ENCODE measurements at places on chromosomes 2 and 18.

DNA sequence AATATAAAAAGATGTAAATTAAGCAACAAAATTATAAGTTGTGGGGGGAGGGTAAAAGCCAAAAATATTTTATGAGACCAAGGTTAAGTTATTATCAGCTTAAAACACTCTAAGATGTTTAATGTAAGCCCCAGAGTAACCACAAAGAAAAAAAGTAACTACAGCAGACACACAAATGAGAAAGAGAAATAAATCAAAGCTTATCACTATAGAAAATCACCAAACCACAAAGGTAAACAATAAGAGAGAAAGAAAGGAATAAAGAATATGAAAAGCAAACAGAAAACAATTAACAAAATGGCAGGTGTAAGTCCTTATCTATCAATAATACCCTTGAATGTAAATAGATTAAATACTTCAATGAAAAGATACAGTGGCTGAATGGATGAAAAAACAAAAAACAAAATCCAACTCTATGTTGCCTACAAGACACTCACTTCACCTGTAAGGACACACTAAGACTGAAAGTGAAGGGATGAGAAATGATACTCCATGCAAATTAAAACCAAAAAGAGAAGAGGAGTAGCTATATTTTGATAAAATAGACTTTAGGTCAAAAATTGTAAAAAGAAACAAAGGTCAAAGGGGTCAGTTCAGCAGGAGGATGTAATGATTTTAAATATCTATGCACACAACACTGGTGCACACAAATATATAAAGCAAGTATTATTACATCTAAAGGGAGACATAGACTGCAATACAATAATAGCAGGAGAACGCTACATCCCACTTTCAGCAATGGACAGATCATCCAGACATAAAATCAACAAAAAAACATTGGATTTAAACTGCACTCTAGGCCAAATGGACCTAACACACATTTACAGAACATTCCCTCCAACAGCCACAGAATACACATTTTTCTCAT is 80.7 kb downstream of the PTPN2 start:
- DNase-seq = no peak

GRCh38 chr18:7207366-7207915 is 23.4 kb upstream of the LRRC30 start:
- no peak for DNase-seq

GRCh38 chr18:62201870-62202269 is 14.8 kb downstream of the RELCH start:
- DNase-seq = no peak

DNA sequence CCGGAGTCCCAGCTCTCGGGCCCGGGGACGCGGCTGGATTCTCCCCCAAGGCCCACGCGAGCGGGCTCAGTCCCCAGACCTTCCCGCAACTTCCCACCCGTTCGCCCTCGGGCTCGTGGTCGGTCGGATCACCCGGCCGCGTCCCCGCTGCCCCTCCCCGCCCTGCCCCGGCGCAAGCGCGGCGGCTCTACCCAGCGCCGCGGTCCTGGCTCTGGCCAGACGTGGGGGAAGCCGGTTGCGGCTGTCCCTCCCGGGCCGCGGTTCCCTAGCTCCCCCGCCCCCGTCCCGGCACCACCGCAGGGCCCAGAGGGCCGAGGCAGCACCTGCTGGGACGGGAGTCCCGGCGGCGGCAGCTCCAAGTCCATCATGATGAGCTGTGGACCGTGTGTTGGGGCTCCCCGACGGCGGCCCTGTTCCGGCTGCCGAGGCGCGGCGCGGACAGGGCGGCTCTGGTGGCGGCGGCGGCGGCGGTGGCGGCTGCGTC is 276 bp downstream of the NFE2L2 start:
- no peak for DNase-seq

DNA sequence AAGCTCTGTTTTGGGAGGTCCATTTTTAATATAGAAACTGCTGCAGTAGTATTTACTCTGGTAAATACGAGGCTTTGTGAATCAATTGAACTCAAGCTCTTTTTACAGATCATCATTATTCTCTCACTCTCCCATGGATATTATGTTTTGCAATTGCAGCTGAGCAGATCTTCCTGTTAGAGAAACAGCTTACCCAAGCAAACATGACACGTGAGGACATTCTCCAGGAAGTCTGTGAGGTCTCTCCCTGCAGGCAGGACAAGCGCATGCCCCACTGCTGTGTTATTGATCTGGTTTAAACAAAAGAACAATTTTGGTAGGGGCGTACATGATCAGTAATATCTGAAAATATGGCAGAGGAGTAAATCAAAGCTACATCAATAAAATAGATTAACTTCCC is 72.1 kb downstream of the COL6A3 start:
- DNase-seq = no peak

DNA sequence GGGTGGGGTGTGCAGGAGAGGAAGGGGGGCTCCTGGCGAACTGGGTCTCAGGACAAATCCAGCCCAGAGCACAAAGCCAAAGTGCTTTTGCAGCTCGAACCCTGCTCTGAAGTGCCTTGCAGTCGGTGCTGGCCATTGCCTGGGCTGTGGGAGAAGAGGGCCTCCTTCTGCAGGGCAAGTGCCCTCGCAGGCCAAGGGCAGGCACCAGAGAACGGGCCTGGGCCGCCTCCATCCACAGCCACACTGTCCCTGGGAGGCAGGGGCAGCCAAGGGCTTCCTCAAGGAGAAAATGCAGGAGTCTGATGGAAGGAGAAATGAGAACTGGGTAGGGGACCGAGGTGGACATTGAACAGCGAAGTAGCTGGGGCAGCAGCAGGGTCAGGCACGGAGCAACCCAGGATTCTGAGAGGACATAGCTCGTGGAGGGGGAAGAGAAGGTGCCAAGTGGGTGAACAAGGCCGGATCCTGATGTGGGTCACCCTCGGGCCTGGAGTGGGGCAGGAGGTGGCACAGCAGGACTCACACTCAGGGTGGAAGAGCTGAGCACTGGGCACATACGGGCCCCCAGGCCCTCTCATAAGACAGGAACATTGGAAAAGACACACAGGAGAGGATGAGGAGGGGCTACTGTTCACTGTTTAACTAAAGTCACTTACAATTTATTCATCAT is 312.8 kb upstream of the SALL3 start:
- DNase-seq = no peak

DNA sequence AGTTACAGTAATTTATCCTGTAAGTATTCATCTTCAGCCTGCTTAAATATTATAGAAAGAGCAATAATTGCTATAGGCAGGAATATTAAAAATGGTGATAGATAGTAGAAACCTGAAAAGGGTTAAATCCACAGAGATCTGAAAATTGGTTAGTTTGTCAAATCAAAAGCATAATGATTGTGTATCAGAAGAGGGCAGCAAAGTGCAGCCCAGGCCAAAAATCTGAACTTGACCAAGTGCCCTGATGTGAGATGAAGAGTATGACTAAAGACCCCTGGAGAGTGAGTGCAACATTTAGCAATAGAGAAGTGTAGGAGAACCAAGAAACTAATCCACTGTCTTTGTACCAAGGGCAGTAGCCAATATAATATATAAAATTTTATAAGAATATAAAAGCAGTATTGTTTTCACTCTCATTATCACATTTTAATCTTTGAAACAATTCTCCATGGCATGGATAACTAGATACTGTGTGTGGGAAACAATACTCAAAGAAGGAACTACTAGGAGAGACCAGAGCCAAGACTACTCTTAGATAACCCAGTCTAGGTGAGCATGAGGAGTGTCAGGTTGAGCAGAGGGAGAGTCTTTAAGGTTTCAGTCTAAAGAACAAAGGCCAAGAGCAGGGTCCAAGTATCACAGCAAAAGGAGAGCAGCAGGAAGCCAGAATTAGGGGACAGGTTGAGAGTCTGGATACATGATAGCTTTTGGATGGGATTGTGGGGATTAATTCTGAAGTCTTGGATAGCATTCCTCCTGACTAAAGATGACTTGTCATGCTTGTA is 148.7 kb downstream of the CALCRL start:
- no peak for DNase-seq

GRCh38 chr2:114550364-114550763 is 107.9 kb downstream of the DPP10 start:
- DNase-seq = no peak

DNA sequence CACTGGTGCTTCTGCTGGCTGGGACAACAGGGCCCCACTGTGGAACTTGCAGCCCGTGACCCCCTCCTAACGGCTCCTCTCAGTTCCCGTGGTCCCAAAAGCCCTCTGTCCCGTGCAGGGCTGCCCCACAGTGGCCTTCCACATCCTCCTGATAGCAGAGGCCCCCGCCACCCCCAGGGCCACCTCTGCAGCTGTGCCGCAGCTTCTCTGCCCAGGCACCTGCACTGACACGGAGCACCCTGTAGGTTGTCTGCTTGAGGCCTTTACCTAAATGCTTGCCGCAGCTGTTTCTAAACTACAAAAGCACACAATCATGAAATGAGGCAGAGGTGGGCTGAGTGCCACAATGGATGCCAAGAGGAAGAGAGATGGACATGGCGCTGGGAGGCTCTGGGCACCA is 13.5 kb upstream of the GRHL1 start:
- no peak for DNase-seq

DNA sequence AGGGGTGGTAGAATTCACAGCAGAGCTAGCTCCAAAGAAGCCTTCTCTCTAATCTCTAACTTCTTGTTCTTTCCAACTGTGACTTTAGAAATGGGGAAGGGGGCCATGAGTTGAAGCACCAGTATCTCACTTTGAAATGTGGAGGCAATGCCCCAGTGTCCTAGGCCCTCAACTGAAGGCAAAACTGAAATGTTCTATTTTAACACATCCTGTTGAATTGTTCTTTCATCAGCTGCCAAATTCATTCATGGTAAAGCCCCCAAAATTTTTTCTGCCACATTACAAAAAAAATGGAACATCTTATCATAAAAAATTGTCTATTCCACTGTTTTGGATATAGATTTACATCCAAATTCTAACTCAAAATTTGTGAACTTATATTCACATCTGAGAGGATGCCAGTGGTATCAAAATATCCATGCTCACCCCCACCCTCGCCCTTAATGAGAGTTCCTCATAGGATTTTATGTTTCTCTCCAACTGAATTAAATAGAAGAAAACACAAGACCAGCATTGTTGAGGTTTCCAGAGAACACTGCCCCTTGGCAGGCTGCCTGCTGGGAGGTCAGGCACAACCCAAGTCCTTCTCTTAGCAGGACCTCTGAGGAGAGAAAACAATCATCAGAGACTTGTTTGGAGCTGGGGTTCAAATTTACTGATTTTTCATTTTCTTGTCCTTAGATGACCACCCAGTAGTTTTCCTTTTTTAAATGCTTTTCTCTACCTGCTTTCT is 147.4 kb upstream of the PGAP1 start:
- DNase-seq = no peak

DNA sequence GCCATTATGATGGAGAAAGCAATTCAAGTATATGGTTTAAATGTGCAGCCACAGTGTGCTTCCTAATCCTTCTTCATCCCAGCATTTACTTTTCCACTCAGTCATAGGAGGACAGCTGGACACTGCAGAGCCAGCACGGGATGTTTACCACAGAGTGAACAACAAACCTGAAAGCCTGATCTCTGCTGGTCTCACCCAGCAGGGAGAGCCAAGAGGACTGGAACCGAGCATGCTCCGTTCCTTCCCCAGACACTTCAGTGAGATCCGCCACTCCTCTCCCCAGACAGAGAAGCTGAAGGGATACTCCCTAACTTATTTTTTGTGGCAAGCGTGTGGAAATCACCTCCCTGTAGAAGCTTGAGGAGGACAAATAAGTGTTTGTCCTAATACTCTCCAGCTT is 23.2 kb upstream of the GORASP2 start:
- DNase-seq = no peak

DNA sequence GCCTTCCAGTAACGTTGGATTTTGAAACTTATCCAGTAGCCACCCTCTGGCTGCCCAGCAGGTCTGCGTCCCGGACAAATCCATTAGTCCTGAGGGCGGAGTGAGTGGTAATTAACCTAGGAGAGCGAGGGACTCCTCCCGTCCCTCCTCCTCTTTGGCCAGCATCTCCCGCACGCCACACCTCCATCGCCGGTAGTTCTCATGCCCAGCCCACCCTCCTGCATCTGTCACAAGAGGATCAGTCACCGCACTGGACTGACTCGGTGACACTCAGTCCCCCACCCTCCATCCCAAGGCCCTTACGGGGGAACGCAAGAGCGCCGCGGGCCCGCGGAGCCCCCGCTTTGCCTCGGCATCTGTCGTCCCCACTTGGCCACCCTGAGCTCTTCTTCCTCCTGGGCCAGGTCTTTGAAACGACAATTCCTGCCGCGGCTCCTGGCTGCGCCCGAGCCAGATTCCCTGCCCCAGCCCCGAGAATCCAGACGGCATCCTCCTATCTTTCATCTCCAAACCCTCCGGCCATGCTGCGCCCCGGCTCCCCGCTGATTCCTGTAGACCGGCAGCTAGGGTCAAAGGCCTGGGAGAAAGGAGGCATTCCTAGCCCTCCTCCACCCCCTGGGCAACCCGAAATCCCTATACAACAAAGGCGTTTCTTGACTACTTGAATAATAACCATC is 77.5 kb downstream of the EIF2AK3 start:
- no peak for DNase-seq

GRCh38 chr2:60822987-60823386 is 58.4 kb upstream of the REL start:
- DNase-seq = no peak

DNA sequence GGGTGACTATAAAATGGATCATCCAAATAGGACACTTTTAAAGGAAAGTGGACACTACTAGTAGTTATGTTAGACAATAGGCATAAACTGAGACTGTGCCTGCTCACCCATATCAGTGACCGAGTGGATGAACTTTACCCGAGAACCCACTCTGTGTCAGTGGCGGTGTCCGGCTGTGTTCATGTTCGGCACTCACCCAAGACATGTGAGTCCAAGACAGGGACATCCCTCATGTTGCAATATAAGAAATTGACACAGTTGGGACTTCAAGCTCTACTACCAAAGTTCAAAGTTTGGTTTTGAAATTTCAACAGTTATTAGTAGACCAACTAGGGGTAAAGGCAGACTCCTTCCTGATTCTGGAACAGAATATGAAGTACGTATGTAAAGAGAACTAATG is 326.3 kb upstream of the TNP1 start:
- DNase-seq = no peak

- no peak for DNase-seq
Observed at GRCh38 chr2:128813352-128814034, 494.8 kb upstream of the HS6ST1 start.

DNA sequence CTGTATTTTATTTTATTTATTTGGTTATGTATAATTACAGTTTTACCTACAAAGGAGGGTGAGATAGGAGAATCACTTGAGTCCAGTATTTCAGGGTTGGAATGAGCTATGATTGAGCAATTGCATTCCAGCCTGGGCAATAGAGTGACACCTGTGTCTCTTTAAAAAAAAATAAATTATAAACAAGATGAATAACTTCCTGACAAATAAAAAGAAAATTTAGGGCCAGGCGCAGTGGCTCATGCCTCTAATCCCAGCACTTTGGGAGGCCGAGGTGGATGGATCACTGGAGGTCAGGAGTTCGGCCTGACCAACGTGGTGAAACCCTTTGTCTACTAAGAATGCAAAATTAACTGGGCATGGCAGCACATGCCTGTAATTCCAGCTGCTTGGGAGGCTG is 17.3 kb downstream of the MTA3 start:
- no peak for DNase-seq

GRCh38 chr18:37341473-37342086 is 224.0 kb downstream of the CELF4 start:
- DNase-seq = no peak

All from stimulated activated CD4-positive, alpha-beta T cell treated with anti-CD3 and anti-CD28 coated beads, Interleukin-4, amount 100 ng/mL, for 4 hours (primary cell).